Thoracic aorta (tissue), 2 donors: ENCODE measurements at places on chromosomes 3 and 15.

- no peak for DNase-seq
These were observed 55.4 kb downstream of the EOMES start for GRCh38 chr3:27666708-27667107.

DNA sequence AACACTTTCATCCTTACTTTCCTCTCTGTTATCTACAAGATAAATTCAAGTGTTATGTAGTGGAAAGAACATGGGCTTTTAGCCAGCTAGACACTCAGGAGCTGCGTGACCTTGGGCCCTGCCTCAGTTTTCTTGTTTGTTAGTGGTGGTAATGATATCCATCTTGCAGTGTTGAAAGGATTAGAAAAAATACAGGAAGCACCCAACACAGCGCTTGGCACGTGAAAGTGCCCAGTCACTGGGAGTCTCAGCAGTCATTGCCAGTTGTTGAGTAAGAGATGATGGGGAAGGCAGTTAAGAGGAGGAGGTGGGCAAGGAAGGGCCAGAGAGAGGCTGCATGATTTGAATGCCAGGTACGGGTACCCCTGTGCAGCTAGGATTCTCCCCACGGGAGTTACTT is 5.3 kb downstream of the PDIA5 start:
- no peak for DNase-seq

DNA sequence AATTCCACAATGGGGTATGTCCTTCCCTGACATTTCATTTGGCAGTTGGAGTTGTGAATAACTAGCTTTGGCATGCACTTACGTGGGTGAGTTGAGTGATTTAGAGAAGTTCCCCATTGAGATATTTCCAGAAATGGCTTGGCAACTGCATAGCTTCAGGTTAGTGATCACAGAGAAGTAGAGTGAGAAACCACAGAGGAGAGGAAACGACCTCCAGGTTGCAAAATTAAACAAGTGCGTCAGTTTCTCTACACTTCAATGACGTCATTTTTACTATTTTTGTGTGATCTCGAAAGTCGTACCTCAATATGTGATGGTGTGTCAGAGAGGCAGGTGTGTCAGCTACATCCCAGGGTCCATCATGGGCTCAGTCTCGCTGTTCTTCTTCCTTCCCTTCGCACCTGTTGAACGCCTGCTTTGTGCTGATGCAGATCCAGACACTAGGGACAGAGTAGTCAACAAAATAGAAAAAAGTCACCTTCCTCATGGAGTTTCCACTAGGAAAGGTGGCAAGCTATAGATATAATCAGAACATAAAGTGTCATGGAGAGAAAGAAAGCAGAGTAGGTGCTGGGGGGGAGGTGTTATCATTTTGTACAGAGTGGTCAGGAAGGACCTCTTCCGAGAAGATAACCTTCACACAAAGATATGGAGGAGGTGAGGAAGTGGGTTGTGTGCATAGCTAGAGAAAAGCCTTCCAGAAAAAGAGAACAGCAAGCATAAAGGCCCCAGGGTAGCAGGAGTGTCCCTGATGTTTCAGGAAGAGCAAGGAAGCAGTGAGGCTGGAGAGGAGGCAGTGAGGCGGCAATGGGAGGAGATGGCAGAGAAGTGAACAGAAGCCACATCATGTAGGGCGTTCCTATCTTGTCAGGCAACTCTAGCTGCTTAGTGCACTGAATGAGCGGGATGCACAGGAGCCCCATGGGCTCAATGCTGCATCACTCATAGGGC is 75.6 kb downstream of the MCTP2 start:
- DNase-seq, result no peak

DNA sequence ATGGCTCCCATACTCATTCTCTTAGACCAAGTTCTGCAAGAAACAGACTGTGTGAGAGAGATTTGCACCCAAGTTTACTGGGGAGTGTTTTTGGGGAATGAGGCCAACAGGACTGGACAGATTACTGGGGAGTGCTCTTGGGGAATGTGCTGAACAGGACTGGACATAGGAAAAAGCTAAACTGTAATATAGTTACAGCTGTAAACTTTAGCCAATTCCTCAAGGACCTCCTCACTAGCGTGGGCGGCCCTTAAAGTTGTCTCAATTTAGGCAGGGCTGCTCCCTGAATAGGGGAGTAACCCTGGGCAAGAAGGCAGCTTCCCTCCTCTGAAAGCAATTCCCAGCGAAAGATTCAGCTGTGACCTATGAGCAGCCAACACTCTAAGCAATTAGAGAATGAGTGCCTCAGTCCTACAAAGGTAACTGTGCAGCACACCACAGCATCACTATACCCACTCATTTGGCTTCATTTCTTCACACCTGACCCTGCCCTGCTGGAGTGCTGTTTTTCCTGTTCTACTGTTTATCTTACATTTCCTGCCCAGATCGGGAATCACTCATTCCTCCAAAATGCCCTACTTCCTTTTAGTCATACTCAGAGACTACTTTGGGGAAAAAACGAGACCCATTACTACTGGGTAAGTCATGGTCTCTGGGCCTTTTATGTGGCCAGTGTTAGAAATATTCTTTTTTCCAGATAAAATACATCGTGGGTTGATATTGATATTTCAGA is 41.3 kb upstream of the TRIM42 start:
- no peak for DNase-seq

DNA sequence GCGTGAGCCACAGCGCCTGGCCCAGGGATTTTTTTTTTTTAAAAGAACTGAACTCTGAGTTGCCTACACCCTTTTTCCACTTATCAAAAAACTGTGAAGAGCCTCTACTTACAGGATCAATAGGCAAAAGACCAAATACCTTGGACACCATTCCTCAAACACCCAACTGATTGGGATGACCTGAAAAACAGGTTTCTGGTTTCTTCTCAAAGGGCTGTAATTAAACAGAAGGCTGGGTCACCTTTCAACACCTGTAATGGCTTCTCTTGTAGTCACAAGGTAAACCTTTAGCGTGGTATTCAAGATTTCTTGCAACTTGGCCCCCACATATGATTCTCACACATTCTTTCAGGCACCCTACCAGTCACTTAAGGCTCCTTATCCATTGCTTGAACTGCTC is 38.4 kb upstream of the PLXND1 start:
- no peak for DNase-seq

GRCh38 chr3:122890077-122890719 is 95.3 kb downstream of the SLC49A4 start:
- DNase-seq, result peak; percentile 17

GRCh38 chr15:81338170-81339007 is 14.4 kb upstream of the STARD5 start:
- peak; percentile 9 for DNase-seq

DNA sequence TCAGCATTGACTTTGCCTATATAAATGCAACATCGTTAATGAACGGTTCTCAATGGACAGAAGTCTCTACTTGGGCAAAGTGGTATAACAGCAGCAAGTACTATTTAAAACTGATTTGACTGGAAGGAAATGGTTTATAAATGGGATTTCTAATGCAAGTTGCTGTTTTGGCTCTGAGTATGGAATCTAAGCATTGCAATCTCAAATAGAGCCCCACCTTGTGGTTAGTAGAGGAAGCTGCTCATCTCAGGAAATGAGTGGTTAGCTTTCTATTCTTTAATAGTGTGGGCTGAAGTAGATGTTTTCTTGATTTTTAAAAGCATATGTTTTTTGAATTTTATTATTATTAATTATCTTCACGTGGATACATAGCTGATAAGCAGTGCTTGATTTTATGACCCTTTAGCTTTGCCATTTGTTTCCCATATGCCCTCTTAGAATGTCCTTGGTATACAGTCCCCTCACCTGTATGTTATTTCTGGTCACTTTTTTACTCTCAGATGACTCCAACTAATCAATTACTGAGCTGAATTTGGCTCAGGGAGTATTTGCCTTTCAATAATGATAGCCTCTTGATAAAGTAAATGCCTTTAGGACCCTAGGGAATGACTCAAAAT is 67.1 kb downstream of the OXSM start:
- no peak for DNase-seq

- DNase-seq, result no peak
These were observed 5.4 kb upstream of the SENP7 start for GRCh38 chr3:101518421-101518871.

- DNase-seq, result no peak
These were observed 144.6 kb downstream of the MCTP2 start for GRCh38 chr15:94375997-94376396.

GRCh38 chr3:64773137-64773536 is 85.3 kb upstream of the ADAMTS9 start:
- no peak for DNase-seq

DNA sequence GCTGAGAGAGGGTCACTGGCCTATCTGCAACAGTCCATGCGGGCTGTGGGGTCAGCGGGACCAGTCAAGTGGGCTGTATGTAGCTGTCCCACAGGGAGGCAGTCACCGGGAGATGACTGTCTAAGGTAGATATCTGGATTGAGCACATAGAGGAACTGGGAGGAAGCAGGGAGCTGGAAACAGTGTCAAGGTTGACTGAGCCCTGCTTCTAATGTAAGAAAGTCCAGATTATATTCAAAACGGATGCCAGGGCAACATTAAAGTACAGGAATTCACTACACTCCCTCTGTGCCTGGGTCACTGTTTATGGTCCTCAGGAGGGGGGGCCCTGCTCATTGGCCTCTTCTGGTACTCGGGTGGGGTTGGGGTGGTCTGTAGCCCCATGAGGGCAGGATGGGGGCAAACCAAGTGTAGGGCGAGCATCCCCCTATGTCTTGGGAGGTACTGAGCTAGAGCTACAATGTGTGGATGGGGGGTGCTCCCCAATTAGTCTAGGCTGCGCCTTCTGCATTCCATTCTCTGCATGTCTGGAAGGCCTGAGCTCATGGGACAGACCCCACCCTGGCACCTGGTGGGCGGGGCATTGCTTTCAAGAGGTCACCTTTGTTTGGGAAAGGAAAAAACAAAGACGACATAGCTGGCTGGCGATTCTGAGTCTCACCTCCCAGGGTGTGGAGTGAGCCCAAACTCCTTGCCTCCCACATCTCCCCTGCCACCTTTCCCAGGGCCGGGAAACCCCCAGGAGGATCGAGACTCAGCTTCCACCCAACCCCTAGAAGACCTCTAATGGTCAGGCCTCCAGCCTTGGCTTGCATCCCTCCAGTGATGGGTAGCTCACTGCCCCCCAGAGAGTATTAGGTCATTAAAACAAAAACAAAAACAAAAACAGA is 45.1 kb upstream of the C15orf39 start:
- DNase-seq, result no peak

DNA sequence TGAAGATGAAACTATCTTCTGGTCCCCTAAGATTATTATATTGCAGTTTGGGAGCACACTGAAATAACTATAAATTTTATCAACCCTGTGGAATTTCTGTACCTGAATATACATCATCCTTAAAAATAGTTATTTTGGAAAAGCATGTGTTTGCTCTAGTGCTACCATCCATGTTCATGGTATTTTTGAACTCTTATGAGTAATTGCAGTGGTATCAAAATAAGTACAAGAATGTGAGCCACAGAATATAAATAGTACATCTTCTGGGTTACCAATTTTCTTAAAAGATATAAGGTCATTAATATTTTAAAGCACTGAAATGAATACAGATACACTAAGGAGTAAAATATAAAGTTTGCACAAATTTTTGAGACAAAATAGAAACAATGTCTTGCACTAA is 206.5 kb downstream of the CBLB start:
- no peak for DNase-seq

GRCh38 chr3:53709860-53710674 is 136.2 kb downstream of the CHDH start:
- DNase-seq, result peak; percentile 41

GRCh38 chr3:147551491-147551890 is 142.3 kb downstream of the ZIC1 start:
- no peak for DNase-seq

DNA sequence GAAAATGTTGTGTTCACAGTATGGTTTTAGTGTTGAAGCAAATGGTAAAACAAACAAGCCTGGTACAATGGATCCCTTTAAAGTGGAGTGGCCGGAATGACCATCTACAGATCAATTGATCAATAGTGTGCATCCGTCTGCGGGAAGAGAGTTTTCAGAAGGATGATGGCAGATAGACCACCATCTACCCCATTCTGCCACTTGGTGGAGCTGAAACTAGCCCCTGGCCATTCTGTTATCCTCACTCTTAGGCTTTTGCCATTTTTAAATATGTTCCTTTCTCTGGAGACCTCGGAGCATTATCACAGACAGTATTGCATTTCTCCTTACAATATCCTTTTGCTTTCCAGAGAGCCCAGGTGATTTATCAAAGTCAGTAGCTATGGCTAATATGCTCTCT is 258.9 kb upstream of the CFAP20DC start:
- no peak for DNase-seq

DNA sequence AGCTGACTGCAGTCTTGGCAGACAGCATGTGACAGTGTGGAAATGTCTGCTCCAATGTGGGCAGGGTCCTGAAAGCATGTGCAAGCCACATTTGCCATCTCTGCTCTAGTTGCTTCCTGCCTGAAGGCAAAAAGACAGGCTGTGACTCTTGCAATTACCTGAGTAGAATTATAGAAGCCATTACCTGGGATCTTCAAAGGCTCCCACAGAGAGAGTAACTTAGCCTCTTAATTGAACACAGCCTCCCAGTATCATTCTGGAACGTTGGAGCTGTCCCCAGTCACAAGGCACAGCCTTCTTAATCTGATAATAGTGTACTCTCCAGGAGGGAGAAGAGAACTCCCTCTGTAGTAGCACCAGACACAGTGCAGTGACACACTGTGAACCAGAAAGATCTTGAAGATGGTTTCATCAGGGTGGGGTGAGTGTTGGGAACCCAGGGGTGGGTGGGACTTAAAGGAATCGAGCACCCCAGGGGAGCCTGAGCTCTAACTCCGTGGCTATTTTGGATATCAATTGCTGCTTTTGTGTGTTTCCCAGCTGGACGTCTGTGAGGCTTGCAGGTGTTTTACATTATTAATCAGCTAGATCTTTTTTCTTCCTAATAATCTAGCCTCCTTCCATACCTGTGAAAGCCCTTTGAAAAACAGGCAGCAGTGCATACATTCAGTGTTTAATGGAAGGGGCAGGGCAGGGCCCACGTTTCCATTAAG is 40.6 kb upstream of the GLCE start:
- no peak for DNase-seq

- no peak for DNase-seq
These were observed 14.4 kb upstream of the GPR156 start for GRCh38 chr3:120299403-120299802.

- no peak for DNase-seq
These were observed 27.6 kb upstream of the VILL start for GRCh38 chr3:37963016-37963415.

- DNase-seq, result no peak
These were observed 132.6 kb upstream of the NR2E3 start for GRCh38 chr15:71677766-71678165.
